ENCODE measurements at places on chromosomes 16 and 17.

DNA sequence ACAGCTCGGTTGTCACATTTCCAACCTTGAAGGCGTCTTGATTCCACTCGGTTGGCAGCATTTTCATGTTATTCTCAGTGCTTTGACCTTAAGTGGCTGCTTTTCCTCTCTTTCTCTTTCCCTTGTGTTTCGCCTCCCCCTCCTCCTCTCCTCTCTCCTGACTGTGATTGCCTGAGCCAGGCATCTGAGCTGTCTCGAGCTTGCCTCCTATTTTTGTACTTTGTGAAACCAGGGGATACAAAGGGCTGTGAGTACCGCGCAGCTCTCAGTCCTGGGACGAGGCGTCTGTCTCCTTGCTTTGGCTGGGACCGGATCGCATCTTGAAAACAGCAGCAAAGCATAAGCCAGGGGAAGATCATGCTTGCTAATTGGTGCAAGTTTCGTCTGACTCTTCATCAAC, 48.8 kb upstream of the SDK2 start:
- no peak for DNase-seq

DNA sequence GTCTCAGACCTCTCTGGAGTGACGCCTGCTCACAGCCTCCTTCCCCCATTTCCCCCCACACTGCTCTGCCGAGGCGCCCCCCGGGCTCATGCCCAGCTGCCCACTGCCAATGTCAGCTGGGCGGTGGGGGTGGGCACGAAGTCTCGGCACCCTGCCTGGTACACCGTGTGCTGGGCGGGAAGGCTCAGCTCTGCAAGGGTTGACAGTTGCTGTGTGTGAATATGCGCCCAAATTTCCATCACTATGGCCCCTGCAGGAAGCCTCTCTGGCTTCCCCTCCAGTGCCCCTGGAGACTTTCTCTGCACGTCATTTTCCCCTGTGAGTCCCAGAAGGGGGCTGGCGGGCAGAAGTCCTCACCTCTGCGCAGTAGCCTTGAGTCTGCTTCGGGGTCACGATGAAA, 11.6 kb upstream of the CAMKK1 start:
- DNase-seq: no peak

DNA sequence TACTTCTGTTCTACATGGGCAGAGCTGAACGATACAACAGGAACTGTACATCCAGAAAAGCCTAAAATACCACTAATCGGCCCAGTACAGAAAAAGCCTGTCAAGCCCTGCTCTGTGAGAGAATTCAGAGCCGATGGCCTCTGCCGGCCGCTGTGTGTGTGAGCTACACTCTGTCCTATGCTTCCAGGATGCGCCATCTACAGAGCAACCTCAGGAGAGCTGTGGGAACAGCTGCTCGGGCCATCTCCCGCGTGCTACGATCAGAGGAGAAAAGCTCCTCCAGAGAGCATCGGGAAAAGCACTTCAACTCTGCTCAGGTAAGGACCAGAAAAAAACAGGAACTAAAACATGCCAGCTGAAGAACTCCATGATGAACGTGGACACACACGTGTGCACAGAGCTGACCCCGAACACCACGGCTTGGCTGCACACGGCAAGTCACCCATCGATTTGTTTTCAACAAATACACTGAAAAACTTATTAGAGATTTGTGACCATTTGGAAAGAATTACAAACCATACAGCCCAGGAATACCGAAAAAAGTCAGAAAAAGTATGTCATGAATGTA, 115.9 kb downstream of the ANKRD11 start:
- DNase-seq: peak; percentile 53

GRCh38 chr16:1341495-1342420, 8.3 kb downstream of the BAIAP3 start:
- DNase-seq: no peak

DNA sequence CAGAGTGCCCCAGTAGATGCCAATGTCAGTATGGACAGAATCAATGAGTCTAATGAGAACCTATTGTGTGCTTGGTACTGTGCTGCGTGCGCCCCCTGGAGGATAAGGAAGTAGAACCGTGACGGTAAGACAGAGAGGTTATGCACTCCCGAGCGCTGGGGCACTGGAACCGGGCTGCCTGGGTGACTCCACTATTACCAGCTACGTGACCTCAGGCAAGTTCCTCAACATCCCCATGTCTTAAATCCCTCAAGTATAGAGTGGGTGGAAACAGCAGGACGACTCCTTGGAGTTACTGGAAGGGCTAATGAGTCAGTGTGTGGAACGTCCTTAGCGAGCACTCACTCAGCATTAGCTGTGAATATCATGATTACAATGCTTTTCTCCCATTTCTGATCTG, 16.2 kb downstream of the CHST4 start:
- DNase-seq: no peak

DNA sequence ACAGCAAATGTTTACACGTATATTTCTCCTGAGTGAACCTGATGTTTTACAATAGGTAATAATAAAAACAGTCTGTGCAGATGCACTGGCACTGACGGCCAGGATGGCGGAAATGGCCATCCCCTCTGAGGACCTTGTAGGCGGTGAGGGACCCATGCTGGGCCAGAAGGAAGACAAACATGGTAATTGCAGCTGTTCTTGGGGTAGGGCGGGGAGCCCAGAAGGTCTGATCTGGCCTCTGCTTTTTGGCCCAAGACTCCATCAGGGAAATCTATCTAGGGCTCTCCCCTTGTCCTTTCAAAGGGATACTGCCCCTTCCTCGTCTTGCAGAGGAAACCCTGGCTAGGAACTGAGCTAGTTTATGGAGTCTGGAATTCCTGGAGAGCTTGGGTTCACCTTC, 7.4 kb upstream of the LGALS9 start:
- DNase-seq: no peak

DNA sequence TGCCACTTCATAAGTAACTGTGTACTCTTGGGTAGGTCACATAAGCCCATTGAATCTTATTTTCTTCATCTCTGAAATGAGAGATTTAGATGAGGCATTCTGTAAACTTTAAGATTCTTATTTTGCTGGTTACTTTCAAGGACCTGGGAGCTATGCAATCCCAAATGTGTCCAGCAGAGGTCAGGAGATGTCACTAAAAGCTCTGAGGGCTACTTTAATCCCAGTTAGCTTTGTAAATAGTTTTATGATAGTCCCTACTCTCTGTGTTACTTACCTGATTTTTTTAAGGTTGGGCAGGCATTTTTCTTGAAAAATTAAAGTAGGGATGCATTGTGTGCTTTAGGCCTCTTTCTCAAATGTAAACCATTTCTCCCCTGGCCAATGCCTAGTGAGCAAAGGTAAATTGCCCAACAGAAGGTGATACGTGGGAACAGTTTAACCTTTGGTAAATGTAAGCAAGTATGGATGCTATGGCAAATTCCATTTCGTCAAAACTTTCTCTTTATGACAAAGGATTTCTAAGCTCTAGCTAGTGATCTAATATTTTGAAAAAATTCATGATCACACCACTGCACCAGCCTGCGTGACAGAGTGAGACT, 57.1 kb upstream of the WSB1 start:
- DNase-seq: peak; percentile 58

DNA sequence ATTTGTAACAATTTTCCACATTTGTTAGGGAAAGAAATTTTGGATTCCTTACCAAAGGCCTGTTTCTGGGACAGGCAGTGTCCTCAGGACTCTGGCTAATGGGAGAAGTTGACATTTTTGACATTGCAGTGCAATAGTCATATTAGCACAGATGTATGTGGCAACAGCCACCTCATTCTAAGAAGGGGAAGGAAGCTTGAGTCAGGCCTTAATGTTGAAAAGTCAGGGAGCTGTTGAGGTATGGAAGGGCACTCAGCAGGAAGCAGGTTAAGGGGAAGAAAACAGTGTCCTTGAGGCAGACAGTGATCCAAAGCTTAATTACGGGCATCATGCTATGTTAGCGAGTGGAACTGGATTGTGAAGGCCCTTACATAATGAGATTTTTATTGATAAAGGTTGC, 20.9 kb downstream of the AKTIP start:
- no peak for DNase-seq

GRCh38 chr17:19461681-19462080, 50.6 kb downstream of the RNF112 start:
- no peak for DNase-seq

- DNase-seq: peak; percentile 45
Observed at GRCh38 chr16:88886845-88887521, 20.5 kb upstream of the PABPN1L start.

DNA sequence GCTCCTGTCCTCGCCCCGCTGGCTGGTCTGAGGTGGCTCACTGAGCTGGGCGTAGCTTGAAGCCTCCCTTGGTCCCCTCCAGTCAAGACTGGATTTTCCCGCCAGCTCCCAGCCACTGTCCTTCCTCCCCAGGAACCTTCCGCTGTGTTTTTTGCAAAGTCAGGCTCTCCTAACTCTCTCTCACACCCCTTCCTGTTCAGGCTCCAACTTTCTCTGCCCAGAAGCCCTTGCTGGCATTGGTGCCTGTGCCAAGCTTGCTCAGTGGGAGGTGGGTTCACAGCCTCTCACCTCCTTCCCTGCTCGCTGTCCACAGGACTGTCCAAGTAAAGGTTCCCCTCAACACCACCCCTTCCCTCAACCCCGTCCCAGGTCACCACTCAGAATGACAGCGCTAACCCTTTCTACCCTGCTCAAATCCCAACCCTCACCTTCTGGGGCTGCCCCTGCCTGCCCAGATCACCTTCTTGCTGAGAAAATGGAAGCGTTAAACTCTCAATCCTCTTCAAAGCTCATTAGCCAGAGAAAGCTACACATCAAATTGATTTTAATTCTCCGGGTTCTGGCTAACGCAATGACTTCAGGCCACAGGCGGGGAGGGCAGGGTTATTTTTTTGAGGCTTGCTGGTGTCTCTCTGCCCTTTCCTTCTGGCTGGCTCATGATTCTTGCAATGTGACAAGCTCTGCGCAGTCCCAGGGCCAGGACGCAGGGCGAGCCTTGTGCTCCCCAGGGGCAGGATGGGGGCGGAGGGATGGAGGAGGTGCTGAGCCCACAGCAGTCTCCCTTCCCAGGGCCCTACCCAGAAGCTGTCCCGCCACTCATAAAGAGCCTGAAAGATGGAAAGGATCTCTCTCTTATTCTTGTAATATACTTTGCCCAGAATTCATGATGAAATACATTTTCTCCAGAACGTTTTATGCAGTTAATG, 357.2 kb upstream of the TNRC6C start:
- DNase-seq: peak; percentile 51

DNA sequence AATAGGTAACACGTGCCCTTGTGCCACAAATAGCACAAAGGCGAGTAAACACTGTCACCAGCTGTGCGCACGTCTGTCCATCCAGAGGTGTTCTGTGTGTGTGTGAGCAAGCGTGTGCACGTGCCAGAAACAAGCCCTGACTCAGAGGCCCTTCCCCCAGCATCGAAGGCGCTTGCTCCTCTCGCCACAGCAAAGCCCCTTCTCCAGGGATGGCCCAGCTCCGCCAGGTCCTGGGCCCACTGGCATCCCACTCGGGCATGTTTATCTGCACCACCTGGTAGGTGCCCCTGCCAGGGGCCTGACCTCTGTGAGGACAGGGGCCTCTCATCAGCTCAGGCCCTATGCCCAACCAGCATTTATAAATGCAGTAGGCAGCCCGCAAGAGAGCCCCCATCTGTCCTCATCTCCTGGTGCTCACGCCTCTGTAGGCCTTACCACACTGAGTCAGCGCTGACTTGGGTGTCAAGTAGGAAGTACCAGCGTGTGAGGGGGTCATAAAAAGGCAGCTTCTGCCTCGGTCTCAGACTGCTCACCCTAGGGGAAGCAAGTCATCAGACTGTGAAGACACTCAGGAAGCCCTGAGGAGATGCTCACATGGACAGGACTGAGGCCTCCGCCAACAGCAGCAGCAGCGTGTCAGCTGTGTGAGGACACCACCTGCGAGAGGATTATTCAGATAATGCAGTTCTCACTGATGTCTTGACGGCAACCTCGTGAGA, 10.8 kb downstream of the TMEM235 start:
- no peak for DNase-seq

DNA sequence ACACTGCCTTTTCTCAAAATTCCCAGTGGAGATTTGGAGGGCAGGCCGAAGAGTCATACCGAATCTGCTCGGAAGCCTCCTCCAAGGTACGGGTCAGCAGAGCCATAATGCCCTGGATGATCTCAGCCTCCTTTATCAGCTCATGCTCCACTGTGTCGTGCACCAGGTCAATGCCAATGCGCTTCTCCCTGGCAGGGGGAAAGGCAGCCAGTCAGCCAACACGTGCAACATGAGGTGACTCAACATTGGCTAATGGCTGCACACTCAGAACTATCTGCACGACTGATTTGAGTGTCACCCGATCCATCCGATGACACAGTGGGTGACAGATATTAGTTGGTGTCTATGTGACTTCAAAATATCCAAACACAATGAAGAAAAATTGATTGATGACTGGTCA, 15.8 kb downstream of the TEKT1 start:
- no peak for DNase-seq

DNA sequence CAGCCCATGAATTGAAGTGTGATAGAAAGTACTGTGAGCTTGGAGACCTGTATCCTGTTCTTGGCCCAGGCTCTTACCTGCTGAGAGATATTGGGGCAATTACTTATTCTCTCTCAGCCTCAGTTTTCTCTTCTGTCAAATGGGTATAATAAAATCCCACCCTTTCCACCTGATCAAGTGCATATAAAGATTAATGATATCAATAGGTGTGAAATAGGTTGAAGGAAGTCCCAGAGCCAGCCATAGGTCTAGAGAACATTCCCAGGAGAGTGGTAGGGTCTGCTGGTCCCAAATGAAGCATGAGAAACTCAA, 81.2 kb downstream of the GNAO1 start:
- no peak for DNase-seq

DNA sequence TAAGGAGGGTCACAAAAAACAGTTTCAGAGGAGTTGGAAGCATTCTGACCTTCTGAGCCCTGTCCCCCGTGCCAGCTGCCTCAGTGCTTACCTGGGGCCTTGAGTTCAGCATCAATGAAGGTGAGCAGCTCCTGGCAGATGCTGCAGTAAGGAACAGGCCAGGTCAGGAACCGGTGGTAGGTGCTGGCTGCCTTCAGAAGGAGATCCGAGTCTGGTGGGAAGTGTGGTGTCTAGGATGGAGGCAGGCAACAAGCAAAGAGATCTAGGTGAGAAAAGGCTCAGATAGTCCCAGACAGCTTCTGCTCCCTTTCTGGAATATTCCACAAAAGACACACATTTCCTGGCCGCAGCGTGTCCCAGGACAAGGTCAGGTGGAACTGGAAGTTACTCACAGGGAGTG, 37.2 kb upstream of the PIK3R6 start:
- no peak for DNase-seq

DNA sequence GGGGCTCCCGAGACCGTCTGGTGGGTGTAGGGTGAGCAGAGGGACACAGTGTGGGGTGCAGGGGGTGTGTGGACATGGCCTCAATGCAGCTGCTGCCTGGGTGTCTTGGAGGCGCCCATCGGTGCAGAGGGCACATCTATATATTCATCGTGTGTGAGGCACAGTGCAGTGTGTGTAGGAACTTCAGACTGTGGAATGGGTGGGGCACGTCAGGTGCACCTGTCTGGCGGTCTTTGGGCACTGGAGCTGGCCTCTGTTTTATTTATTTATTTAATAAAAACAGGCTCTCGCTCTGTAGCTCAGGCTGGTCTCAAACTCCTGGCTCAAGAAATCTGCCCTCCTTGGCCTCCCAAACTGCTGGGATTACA, 16.8 kb downstream of the LASP1 start:
- DNase-seq: no peak
